ENCODE measurements at places on chromosomes 2 and 18. TPM values are rescaled to one million over a fixed set of nuclear protein-coding genes. Genes with fewer than 3 reads are reported as not detected.

The CLEC4F gene
- total RNA-seq, result not detected

The GPBAR1 gene
- total RNA-seq, result 0.31 TPM

The FBXO48 gene
- 0.55 TPM for total RNA-seq

The NT5DC4 gene
- not detected for total RNA-seq

The GALNT5 gene
- 2.0 TPM for total RNA-seq

The RUFY4 gene
- total RNA-seq, result not detected

The CYRIA gene
- 0.31 TPM for total RNA-seq

The TSHZ1 gene
- total RNA-seq, result 5.4 TPM

The B3GNT2 gene
- 30.6 TPM for total RNA-seq

The PTPRN gene
- 1.1 TPM for total RNA-seq

The SNRNP27 gene
- 49.2 TPM for total RNA-seq

The ZBTB7C gene
- 0.17 TPM for total RNA-seq

The B3GNT7 gene
- total RNA-seq, result 2.6 TPM

The BBS5 gene
- total RNA-seq, result 7.3 TPM

The CEP192 gene
- 7.6 TPM for total RNA-seq

The SPATA3 gene
- not detected for total RNA-seq

The SERPINB13 gene
- not detected for total RNA-seq

The SEMA4F gene
- total RNA-seq, result 12.0 TPM

The ASXL3 gene
- total RNA-seq, result not detected

The NGEF gene
- total RNA-seq, result 20.3 TPM

The CRYGC gene
- not detected for total RNA-seq

The PIEZO2 gene
- total RNA-seq, result 0.47 TPM

The EMILIN1 gene
- total RNA-seq, result 0.47 TPM

The CXCR4 gene
- total RNA-seq, result 0.76 TPM

The KCNK3 gene
- total RNA-seq, result 0.76 TPM

The CYBRD1 gene
- total RNA-seq, result 31.4 TPM

The KIF1A gene
- total RNA-seq, result 0.73 TPM

The MLPH gene
- total RNA-seq, result 327 TPM

The ORC2 gene
- 13.5 TPM for total RNA-seq

The RAB6C gene
- total RNA-seq, result not detected

The TNFRSF11A gene
- 9.5 TPM for total RNA-seq

The ZNF804A gene
- not detected for total RNA-seq

The UGT1A4 gene
- 0.12 TPM for total RNA-seq

The HOXD12 gene
- total RNA-seq, result not detected

The HNRNPA3 gene
- 394 TPM for total RNA-seq

Measured in A549 treated with Mapracorat at 1 μM for 4 hours (cell line).